BJ (cell line): ENCODE measurements at places on chromosomes 11 and 22.

DNA sequence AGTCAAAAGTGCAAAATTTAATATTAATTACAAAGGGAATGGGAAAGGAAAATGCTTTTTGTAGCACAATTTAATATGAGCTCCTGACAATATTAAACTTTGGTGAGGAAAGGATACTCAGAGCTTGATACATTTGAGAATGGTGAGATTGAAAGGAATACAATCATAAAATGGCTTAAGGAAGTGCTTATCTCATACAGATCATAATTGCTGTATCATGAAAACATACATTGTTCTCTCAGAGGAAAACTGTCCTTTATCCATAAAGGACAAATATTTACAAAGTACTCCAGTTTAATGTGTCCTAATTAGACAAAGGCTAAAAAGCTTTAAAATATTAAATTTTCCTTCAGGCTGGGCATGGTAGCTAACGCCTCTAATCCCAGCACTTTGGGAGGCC is 260.4 kb downstream of the TMEM135 start:
- no peak for DNase-seq

GRCh38 chr22:31602259-31602952 is 59.6 kb downstream of the PISD start:
- DNase-seq, result peak; percentile 70

GRCh38 chr11:43567396-43567975 is 113.1 kb upstream of the HSD17B12 start:
- DNase-seq, result no peak

DNA sequence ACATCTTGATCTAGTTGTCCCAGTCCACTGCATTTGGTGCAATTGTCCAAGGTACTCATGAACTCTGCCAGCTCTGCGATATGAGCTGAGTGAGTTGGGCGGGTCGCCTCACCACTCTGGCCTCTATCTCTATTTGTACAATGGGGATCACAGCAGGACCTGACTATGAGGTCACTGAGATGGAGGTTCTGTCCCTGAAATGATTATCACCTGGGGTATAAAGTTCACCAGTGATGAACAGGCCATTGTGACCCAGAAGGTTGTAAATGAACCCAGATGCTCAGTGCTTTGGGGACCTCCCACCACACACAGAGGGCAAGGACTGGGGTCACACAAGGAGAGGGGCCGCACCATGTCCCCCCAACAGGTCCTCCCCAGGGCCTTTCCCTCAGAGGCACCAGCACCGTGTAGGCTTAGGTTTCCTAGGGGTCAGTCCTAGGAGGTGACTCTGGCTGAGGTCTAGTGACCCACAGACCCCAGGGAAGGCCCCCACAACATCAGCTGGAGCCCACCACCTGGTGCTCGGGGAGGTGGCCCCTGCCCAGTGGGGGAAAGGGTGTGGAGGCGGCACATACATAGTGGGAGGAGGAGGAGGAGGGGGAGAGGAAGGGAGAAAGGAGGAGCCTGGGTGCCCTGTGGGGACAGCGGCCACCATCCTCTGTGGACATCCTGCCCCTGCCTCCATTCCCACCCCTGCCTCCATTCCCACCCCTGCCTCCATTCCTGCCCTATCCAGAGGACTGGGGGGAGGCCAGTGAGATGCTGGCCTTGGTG is 25.0 kb upstream of the IGLL1 start:
- DNase-seq, result no peak

DNA sequence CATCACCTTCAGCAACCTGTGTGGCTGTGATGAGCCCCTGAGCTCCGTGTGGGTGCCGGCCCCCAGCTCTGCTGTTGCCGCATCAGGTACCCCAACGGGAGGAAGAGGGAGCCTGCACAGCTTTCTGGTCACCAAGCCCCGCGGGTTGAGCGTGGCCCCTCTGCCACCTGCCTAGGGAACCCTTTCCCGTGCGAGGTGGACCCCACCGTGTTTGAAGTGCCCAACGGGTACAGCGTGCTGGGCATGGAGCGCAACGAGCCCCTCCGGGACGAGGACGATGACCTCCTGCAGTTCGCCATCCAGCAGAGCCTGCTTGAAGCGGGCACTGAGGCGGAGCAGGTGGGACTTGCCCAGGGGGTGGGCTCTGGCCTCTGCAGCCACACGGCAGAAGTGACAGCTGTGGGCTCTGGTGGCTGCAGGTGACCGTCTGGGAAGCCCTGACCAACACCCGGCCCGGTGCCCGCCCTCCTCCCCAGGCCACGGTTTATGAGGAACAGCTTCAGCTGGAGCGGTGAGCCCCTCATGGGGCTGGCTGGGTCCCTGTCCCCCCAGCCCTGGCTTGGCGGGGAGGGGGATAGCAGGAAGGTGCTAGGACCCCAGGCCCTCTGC is 1.9 kb upstream of the SSH3 start:
- DNase-seq, result no peak

DNA sequence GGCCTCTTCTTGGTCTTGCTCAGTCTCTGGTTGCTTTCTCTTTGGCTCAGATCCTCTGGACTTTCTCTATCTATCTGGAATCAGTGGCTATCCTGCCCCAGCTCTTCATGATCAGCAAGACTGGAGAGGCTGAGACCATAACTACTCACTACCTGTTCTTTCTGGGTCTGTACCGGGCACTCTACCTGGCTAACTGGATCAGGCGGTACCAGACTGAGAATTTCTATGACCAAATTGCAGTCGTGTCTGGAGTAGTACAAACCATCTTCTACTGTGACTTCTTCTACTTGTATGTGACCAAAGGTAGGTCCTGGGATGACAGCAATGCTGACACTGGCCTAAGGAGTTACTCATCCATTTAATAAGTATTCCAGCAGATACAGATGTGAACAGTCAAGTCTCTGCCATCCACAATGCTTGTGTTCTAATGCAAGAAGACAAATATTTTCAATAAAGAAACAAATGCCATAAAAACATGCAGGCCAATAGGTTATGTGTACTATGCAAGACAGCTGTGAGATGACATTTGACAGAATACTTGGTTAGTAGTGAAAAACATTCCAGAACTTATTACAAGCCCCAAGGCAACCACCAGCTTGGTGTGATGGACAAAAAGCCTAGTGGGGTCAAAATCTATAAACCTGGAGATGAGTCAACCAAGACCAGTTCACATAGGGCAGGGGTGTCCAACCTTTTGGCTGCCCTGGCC is 13.4 kb downstream of the KDELR3 start:
- no peak for DNase-seq
